ENCODE measurements at places on chromosomes 16 and 17.

- DNase-seq, result no peak
Measured at GRCh38 chr16:23182679-23183542, at the start of gene SCNN1G. Gene SCNN1G (plus strand): TSS chr16:23182745. CDS start chr16:23186272, 3,527 bp downstream.

GRCh38 chr17:34012709-34013375 lies 242.2 kb upstream of the CCL2 start:
- DNase-seq, result no peak

GRCh38 chr17:28018439-28019070 lies 23.9 kb upstream of the NLK start:
- DNase-seq, result no peak

DNA sequence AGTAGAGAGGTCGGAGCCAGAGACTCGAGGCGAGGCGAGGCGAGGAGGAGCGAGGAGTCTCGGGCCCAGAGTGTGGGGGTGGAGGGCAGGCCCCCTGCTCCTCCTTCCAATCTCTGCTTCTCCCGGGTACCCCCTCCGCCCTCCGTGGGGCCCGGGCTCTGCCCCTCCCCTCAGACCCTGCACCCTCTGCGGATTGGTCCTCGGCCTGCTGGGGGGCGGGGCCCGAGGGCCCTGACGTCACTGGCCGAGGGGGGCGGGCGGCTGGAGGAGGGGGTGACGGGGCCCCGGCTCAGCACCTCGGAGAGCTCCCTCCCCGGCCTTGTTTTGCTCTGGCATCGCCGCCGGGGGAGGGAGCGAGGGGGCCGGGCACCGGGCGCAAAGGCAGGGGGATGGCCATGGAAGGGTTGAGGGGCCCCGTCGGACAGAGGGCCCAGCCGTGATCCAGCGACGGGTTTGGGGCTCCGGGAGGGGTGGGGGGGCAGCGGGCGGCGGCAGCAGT lies at the start of gene RUNDC3A:
Gene RUNDC3A (plus strand): TSS at position 282 of the 499 bp plus-strand sequence. CDS start 232 bp downstream, outside the sequence.
- peak; percentile 60 for DNase-seq

GRCh38 chr17:82094931-82095776 lies 2.9 kb downstream of the FASN start:
- DNase-seq, result no peak

- no peak for DNase-seq
Measured at GRCh38 chr17:3659541-3660111, 8.8 kb downstream of the TAX1BP3 start.

Data from NCI-H748 treated with DMSO at 0.1 percent for 48 hours (cell line).